ENCODE measurements at places on chromosomes 6 and 20.

GRCh38 chr6:151376440-151376839 lies 14.9 kb downstream of the ZBTB2 start:
- no peak for DNase-seq

GRCh38 chr6:159305804-159306537 lies 136.8 kb downstream of the FNDC1 start:
- no peak for DNase-seq

DNA sequence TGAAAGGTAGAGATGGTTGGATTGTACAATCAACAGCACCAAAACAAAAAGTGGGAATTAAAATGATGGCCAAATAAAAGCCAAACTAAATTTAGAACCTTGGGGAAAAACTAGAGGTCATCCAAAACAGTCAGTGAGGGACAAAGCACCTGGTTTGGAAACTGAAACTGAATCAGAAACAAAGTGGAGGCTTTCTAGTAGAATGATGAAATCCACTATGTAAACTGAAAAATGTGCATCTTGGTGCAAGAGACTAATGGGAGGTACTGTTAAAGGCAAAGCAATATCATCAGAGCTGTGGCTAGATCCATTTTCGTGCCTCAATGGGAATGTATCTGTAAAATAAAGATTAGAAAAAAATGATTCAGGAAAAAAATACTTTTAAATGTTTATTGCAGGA lies 380.0 kb upstream of the GJE1 start:
- DNase-seq = no peak

- DNase-seq = no peak
Measured at GRCh38 chr6:12947151-12947871, 230.7 kb downstream of the PHACTR1 start.

DNA sequence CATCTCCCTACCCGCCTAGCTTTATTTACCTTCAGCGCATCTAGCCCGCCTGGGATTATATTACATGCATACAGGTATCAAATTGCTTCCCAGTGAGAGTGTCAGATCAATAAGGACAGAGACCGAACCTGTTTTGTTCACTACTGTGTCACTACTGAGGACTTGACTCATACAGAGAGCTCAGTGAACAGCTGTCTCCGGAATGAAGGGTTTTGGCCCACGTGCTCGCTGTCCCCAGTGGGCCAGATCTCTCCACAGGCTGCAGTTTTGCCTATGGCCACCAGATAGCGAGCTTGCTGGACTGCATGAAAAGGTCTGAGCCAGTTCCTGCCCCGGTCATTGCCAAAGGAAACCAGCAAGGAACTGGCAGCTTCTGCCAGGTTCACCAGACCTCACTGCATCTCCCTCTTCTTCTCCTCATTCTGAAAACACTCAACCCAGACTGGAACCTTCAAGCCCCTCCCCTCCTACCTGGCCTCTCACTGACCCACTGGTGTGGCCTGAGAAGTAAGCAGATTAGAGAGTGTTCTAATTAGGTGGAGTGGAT lies 150.8 kb downstream of the ZMYND8 start:
- peak; percentile 84 for DNase-seq

- DNase-seq = no peak
Measured at GRCh38 chr6:116564311-116564710, 7.0 kb upstream of the RWDD1 start.
